GM12864 (cell line): ENCODE measurements at places on chromosomes 2 and 18.

DNA sequence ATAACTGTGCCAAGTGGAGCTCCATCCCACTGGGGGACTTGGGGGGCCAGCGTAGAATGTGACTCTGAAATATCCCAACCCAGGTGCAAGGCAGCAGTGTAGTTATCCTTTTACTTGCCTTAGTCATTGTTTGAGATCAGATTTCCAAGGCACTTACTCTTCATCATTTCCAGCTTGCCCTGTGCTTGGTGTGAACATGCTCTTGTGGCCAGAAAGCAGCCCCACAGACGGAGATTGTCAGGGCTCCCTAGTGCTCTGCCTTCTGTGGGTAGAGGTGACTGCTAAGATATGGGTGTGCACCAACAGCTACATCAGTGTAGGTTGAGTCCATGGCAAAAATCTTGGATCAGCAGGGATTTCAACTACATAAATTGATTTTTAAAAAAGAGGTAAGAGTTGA, 2010.0 kb upstream of the PIK3C3 start:
- no peak for DNase-seq

- no peak for DNase-seq
Measured at GRCh38 chr2:120763931-120764330, 28.3 kb downstream of the GLI2 start.

DNA sequence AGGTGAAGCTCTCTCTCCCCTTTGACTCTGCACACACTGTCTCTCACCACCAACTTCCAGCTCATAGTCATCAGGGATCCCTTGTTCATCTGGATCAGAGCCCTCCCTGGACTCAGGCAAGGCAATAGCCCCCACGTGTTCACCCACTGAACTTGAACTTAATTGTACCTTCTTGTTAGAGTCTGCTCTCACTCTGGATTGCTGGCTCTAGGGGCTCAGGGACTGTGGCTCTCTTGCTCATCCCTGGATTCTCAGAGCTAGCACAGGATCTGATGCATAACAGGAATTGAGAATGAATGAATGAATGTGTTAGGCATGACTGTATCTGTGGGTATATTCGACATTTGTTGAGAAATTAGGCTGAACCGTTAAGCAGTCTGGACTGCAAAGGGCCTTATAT, 16.7 kb upstream of the ASAP2 start:
- no peak for DNase-seq

DNA sequence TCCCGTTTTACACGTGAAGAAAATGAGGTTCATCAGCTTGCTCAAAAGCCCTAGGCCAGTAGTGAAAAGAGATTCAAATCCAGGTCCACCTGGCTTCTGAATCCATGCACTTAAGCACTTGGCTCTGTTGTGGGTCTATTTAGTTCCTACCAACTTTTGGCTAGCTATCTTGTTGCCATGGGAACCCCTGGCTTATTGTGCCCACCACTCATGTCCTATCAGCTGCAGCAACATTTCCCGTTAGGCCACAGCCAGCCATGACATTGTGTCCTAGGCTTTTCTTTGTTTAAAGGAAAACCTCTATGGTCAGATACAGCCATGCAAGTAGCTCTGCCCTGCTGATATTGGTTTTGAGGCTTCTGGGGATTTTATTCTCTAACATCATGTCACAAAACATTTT, 49.8 kb downstream of the PLEK start:
- DNase-seq, result no peak

GRCh38 chr2:183666031-183666430, 541.8 kb downstream of the NUP35 start:
- no peak for DNase-seq

DNA sequence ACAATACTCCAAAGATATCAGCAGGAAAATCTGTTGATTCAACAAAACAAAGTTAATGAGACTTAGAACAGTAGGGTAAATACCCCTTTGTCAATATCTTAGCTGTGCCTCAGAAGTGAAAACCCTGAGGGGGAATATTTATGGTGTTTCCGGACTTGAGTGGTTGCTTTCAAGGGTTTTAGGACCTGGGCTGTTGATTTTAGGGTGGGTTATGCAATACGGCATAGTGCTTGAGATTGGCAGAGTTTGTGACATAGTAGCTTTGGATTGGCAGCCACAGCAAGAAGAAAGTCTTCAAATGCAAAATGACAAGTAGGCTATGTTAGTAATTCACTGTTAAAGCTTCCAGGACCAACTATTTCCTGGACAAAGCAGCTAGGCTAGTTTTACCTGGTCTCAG, 826.3 kb upstream of the CDH2 start:
- DNase-seq, result no peak

- DNase-seq, result no peak
Measured at GRCh38 chr18:70182548-70182947, 22.9 kb downstream of the RTTN start.
